ENCODE measurements at places on chromosomes 7 and 10. TPM values are rescaled to one million over a fixed set of nuclear protein-coding genes. Genes with fewer than 3 reads are reported as not detected.

GRCh38 chr10:117680601-117681000 lies 138.1 kb downstream of the EMX2 start:
- no peak for DNase-seq
- H3K4me3 ChIP-seq: no peak overlapping the region
- H3K27me3 ChIP-seq: peaks cover 20% of the 10 kb centered on the region
- H3K36me3 ChIP-seq: no peaks in the 10 kb centered on the region

- DNase-seq: no peak
- H3K4me1 ChIP-seq: no peaks in the 10 kb centered on the region
- no peaks in the 10 kb centered on the region for H3K27me3 ChIP-seq
These were observed 30.9 kb upstream of the SAMD8 start for GRCh38 chr10:75080554-75080953.

Gene UNCX
- not detected for total RNA-seq

DNA sequence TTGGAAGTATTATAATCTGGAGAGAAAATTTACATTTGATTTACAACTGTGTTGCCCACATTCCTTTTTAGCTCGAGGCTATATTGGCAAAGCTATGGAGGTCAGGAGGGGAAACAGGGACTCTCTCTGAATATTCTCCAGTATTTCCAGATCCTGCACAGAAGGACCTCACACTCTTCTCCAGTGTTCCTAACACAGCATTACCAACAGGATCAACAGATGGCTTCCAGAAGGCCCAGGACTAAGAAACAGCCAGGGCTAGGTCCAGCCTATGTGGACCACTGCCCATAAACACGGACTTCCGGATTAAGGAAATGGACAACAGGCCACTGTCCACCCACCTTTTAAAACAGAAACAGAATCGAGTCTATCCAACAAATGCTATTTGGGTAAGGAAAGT lies 65.3 kb downstream of the CHCHD3 start:
- H3K27me3 ChIP-seq: no peaks in the 10 kb centered on the region
- H3K36me3 ChIP-seq: peaks cover 9% of the 10 kb centered on the region
- DNase-seq: no peak

GRCh38 chr10:128875956-128876736 lies 590.9 kb upstream of the MGMT start:
- peaks cover 6% of the 10 kb centered on the region for H3K27me3 ChIP-seq
- H3K36me3 ChIP-seq: no peaks in the 10 kb centered on the region
- no peak for DNase-seq
- H3K4me1 ChIP-seq: no peaks in the 10 kb centered on the region
- no peak overlapping the region for H3K4me3 ChIP-seq
- H3K27ac ChIP-seq: no peak overlapping the region

DNA sequence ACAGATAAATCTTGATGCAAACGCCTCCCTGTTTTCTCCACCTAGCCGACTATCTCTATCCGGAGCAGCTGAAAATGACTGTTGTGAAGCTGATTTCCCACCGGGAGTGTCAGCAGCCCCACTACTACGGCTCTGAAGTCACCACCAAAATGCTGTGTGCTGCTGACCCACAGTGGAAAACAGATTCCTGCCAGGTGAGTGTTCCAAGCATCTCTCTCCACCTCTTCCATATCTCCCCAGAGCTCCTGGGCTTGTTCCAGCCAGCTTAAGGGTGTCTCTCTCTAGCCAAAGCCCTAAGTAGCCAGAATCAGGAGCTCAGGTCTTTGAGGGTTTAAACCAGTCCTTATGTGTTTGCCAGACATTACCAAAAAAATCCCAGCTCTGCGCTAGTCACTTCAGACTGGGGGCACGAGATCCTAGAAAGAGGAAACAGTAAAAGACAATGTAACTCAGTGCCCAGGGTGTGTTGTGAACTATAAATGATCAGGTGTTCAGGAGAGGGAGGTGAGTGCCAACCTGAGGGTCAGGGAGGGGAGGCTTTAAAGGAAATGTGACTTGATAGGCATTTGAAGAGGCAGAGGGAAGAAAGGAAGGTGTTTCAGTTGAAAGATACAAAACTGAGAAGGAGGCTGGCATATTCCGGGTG lies 4.4 kb downstream of the PLAU start:
- H3K4me1 ChIP-seq: peaks cover 20% of the 10 kb centered on the region
- H3K4me3 ChIP-seq: no peak overlapping the region
- peaks cover 47% of the 10 kb centered on the region for H3K27me3 ChIP-seq
- DNase-seq: no peak
- peaks cover 2% of the 10 kb centered on the region for H3K36me3 ChIP-seq

Gene SPDYE6
- total RNA-seq: not detected

DNA sequence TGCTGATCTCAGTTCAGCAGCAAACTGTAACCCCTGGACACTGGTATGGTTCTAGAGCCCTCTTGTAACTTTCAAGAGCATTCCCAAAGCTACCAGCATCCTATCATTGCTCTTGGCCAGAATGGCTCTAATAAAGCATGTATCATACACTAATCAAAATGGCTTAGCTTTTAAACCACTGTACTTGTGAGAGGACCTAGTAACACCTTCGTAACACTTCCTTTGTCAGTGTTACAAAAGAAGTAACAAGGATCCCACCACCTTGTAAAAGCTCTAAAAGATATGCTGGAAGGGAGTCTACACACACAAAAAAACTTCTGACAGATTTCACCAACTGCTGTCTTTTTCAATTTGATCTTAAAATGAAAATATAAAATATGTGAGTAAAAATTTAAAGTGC lies 144.7 kb downstream of the ALOX5 start:
- no peaks in the 10 kb centered on the region for H3K36me3 ChIP-seq
- H3K4me3 ChIP-seq: no peak overlapping the region
- no peaks in the 10 kb centered on the region for H3K27me3 ChIP-seq
- H3K4me1 ChIP-seq: peaks cover 6% of the 10 kb centered on the region

Data from activated T-cell treated with anti-CD3 and anti-CD28 coated beads, Interleukin-2, amount 50 U/mL, for 72 hours (primary cell).